Amniotic epithelial cell (primary cell): ENCODE measurements at places on chromosomes 6 and 20.

GRCh38 chr6:139091826-139092225, 43.1 kb upstream of the HECA start:
- no peak for DNase-seq

DNA sequence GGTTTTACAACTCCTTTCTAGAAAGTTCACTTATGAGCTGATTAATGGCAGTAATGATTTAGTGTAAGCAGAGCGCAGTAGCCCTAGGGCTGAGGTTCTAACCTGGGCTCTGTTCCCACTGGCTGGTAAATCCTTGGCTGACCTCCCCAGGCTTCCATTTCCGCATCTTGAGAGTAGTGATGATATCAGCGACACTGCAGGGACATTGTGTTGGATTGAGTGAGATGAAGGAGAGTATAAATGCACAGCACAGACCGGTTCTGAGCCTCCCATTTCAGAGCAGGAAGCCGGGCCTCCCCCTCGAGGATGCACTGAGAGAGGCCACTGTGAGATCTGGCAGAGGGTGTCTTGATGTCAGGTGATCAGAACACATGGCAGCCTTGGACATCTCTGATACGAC, 477.2 kb upstream of the SULF2 start:
- no peak for DNase-seq

GRCh38 chr20:36547186-36548005, 6.1 kb downstream of the MYL9 start:
- DNase-seq = no peak

DNA sequence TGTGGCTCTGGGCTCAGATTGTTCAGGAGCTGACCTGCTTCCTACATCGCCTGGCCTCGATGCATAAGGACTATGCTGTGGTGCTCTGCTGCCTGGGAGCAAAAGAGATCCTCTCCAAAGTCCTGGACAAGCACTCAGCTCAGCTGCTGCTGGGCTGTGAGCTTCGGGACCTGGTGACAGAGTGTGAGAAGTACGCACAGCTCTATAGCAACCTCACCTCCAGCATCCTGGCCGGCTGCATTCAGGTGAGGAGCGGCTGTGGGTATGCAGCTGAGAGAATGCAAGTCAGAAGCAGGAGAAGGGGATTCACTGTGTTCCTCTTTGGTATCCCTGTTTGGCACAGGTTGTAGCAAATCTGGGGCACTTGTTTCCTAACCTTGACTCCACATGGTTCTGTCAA, 17.9 kb downstream of the CUL9 start:
- no peak for DNase-seq

- DNase-seq = no peak
Observed at GRCh38 chr20:61627791-61628415, 375.8 kb downstream of the CDH4 start.

- DNase-seq = peak; percentile 27
Observed at GRCh38 chr6:41167173-41167963, 4.5 kb upstream of the TREM2 start.

- DNase-seq = no peak
Observed at GRCh38 chr6:15457121-15457650, 205.6 kb downstream of the DTNBP1 start.

DNA sequence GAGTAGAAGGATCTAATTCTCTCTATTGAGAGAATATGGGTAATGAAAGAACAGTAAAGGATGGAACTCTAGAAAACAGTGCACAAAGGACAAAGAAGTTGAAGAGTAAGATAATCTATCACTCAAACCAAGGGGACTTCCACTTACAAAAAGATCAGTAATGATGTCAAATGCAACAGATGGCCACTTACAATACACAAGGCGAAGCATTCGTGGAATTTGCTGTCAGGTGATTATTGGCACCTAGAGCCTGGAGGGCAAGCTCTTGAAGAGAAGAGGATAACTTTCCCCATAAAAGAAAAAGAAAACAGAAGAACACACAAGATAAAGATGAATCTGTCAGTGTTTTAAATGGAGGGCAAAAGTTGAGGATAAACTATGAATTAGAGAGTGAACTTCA, 256.0 kb upstream of the TCF21 start:
- no peak for DNase-seq

- DNase-seq = peak; percentile 50
Observed at GRCh38 chr6:139847457-139847813, 473.0 kb upstream of the CITED2 start.
